ENCODE measurements at places on chromosomes 6 and 20. TPM values are rescaled to one million over a fixed set of nuclear protein-coding genes. Genes with fewer than 3 reads are reported as not detected.

GRCh38 chr20:63651942-63652191, 1.4 kb downstream of the STMN3 start:
- DNase-seq = no peak

DNA sequence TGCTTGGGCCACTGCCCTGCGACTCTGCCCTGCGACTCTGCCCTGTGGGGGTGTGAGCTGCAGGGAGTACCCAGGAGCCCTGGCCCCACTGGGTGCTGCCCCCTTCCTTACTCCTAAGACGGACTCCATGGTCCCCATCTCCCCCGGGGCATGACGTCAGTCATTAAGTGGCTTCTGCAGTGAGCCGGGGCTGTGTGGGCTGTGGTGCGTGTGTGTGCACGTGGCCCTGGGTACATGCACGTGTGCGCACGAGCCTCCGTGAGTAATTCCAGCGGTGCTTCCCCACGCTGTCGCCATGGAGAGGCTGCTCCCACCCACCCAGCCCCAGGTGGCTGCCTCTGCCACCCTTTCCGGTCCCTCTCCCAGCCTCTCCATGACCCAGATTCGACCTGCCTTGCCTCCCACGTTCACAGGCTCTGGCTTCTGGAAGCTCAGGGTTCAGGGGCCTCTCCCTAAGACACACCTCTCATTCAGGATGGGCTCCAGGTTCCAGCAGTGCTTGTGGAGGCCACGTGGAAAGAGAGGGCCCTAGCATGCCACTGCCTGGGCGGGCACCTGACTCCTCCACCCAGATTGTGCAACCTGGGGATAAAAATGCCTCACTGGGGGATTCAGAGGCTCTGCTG, 88.3 kb downstream of the DLGAP4 start:
- DNase-seq = no peak

DNA sequence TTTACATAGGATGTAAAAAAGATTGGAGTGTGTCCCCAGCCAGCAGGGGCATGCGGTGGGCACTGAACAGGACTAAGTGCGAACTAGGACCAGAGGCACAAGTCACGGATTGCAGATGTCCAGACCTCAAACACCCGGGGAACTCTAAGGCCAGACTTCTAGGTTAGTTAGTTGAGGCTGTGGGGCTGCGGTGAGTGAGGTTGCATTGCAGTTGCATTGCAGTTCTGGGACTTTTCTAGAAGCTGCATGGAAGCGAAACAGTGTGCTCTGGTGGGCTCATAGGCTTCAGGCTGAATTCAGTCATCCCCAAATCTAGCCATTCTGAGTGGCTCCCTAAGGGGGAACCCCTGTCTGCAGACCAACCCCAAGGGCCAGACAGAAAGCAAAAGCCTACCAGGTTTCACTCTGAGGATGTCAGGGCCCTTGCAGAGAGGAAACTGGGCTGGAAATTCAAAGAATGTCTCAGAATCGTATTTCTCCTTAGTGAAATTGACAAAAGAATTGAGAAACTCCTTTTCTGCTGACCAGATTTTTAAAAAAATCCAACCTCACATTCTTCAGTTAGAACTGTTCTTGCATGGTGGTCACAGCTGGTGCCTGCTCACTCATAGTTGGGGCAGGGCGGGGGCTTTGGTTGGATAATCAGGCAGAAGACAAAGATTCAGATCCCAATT, 182.8 kb downstream of the ZDHHC14 start:
- DNase-seq = no peak

DNA sequence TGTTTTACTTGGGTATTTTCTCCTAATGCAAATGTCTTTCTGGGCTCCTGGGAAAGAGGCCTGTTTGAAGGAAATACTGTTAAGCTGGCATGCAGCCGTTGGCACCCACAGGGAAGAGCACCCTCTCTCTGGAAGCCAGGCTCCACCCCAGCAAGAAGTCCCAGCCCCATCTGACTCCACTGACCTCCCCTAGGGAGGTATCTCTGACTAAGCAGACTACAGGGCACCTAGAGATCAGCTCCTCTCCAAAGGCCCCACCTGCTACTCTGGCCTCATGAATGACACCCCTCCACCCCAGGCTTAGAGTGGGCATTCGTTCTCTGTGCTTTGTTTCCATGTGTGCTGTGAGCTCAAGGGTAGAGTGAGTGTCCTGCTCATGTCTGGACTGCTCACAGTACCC, 6.4 kb upstream of the MDGA1 start:
- DNase-seq = no peak

GRCh38 chr6:35049156-35049735, 91.9 kb downstream of the TCP11 start:
- no peak for DNase-seq

- no peak for DNase-seq
Observed at GRCh38 chr6:143014764-143015163, 45.9 kb upstream of the AIG1 start.

DNA sequence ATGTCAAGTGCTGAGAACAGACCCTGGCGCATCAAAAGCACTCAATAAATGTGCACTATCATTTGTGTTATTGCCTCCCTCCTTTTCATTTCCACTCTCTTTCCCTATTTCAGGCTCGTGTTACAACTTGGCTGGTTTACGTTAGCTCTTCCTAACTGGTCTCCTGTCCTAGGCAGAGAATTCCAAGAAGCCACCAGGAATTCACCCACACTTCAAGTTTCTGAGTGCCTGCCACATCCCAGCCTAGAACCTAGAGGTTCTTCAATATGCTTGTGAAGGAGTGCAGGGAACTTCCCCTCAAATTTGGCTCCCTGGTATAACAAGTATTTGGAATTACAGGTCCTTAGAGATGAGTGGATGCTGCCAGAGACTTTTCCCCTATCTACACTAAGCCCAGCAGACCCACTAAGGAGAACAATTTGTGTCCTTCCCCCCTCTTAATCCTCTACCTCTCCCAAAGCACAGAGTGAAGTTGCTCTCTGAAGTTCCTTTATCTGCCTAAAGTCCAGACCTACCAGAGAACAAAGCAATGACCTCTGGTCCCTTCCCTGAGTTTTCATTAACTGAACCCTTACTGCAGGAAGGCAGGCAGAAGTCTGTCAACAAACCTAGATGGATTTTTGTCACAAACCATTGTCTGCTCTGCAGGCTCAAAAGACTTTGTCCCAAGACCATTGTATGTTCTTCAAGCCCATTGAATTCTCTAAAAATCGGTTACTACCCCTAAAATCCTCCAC, 201.6 kb upstream of the JARID2 start:
- DNase-seq = no peak

NOTCH4 gene
- 2.5 TPM for total RNA-seq

- DNase-seq = no peak
Observed at GRCh38 chr6:152259234-152259633, 377.9 kb downstream of the SYNE1 start.

GRCh38 chr6:122401104-122401503, 1.7 kb downstream of the HSF2 start:
- no peak for DNase-seq

IMPG1 gene
- 0.09 TPM for total RNA-seq

GRCh38 chr6:41586252-41587007, 40.2 kb downstream of the FOXP4 start:
- DNase-seq = no peak

- DNase-seq = no peak
Observed at GRCh38 chr6:41644297-41644879, 6.1 kb downstream of the MDFI start.

GRCh38 chr6:109705258-109705657, 14.2 kb downstream of the FIG4 start:
- DNase-seq = peak; percentile 61

- peak; percentile 43 for DNase-seq
Observed at GRCh38 chr20:31967830-31968249, at the start of gene XKR7. Gene XKR7 (plus strand): TSS chr20:31968151. CDS start chr20:31968176, 25 bp downstream.

DNA sequence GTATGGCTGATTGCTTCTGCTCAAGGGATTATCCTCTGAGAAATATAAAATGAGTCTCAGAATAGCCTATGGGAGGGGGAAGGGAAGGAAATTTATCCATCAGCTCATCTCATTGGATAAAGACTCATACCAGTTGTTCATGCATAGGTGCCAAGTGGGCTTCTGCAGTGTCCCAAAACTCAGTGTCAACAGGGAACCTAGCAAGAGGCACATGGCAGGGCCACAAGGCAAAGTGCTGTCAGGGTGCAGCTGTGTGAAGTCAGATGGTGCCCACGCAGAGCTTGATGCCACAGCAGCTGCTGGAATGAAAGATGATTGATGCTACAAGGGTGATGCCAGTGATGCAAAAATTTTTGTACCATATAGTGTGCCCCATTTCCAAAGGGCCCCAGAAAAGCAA, 3.2 kb upstream of the CHD6 start:
- no peak for DNase-seq

BPIFB4 gene
- 0.05 TPM for total RNA-seq

OR2J2 gene
- total RNA-seq = not detected

HNF4A gene
- total RNA-seq = 0.05 TPM

GRCh38 chr20:5714261-5715041, 35.8 kb upstream of the SHLD1 start:
- peak; percentile 96 for DNase-seq

GRCh38 chr6:34108176-34108575, 37.7 kb downstream of the GRM4 start:
- DNase-seq = no peak

NKX2-4 gene
- total RNA-seq = not detected

DNA sequence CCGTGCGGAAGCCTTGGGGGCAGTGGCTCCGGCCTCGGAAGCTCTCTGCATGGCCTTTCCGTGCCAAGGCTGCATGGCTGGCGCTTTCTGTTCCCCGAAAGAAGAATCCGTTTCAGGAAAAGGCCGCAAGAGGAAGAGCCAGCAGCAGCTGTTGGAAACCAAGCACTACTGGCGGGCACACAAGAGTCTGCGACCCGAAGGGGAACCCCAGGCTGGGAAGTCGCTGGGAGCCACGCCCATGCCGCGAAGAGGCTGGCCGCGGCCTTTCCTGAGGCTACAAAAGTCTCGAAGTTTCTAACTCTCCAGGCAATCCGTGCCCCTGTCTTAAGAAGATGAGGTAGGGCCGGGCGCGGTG, at the start of gene CGAS:
CGAS (minus strand) TSS at position 191 of the 355 bp plus-strand sequence; CDS start at position 75, 116 bp downstream.
- DNase-seq = peak; percentile 43

RAMACL gene
- total RNA-seq = 0.28 TPM

DNA sequence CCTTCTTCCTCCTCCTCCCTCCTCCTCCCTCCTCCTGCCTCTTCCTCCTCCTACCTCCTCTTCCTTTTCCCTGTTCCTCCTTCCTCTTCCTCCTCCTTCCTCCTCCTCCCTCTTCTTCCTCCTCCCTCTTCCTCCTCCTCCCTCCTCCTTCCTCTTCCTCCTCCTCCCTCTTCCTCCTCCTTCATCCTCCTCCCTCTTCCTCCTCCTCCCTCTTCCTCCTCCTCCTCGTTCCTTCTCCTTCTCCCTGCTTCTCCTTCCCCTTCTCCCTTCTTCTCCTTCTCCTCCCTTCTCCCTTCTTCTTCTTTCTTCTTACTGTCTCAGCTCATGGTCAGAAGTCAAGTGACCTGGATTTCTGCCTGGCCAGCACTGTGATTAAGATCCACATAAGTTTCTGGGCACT, 7.7 kb downstream of the MAS1 start:
- no peak for DNase-seq

DNA sequence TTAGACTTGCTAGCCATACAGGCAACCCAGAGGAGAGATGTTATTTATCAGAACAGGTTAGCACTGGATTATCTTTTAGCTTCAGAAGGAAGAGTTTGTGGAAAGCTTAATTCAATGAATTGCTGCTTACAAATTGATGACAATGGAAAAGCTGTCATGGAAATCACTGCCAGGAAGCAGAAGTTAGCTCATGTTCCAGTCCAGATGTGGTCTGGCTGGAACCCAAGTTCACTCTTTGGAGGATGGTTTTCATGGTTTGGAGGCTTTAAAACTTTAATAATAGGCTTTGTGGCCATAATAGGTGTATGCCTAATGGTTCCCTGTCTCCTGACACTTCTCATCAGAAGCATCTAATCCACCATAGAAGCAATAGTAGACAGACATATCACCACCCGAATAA, 699.0 kb downstream of the PHF3 start:
- DNase-seq = no peak

Data from thymus (tissue), 14 donors.